ENCODE measurements at places on chromosomes 12 and 14. TPM values are rescaled to one million over a fixed set of nuclear protein-coding genes. Genes with fewer than 3 reads are reported as not detected.
A peak's percentile ranks its signal among the peaks of the same experiment; 100 is the strongest.

Gene FCF1
- 35.6 TPM for total RNA-seq

DNA sequence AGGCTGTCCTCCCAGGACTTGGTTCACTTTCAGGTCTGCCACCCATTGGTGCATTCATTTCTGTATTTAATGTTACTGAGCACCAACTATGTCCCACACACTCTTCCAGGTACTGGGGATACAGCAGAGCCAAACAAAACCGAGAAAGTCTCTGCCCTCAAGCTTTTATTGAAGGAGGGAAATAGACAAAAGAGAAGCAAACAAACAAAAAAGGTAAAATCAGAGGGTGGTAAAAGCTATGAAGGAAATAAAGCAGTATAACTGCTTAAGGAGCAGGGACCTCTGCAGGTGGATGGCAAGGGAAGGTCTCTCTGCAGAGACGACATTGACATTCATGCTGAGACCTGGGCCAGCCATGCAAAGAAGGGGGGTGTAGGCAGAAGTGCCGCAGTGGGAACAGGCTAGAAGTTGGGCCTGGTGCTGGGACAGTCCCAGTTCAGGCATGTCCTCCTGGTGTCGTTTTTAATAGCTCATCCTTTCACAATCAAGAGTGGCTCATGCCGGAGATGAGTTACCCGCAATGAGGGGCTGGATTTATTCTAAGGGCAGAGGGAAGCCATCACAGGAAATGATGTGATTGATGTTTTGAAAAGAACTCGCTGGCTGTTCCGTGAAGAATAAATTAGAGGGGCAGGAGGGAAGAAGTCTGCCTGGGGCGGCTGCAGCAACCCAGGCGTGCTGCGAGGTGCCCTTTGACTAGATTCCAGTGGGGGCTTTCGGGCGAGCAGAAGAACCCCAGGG is 72.8 kb downstream of the IRF2BPL start:
- DNase-seq, result peak; percentile 70

- DNase-seq, result no peak
Measured at GRCh38 chr14:48665077-48665784, 920.9 kb downstream of the RPS29 start.

Gene POTEM
- not detected for total RNA-seq

- DNase-seq, result no peak
Measured at GRCh38 chr12:6914246-6914946, at the start of gene ENO2. ENO2 (plus strand) TSS chr12:6914580; CDS start chr12:6915833, 1,253 bp downstream.

GRCh38 chr14:75999511-76000190 is 14.1 kb downstream of the IFT43 start:
- no peak for DNase-seq

GRCh38 chr14:45377166-45377565 is 124.2 kb upstream of the MIS18BP1 start:
- no peak for DNase-seq

- DNase-seq, result no peak
Measured at GRCh38 chr12:67671892-67672291, 23.3 kb downstream of the DYRK2 start.

GRCh38 chr12:115871714-115872113 is 405.8 kb downstream of the MED13L start:
- peak; percentile 2 for DNase-seq

GRCh38 chr12:11651785-11652184 is 2.3 kb downstream of the ETV6 start:
- peak; percentile 27 for DNase-seq

Gene TEX22
- under 0.01 TPM for total RNA-seq

GRCh38 chr14:68607867-68608573 is 184.8 kb downstream of the ZFP36L1 start:
- no peak for DNase-seq

Gene ASCL1
- total RNA-seq, result not detected

DNA sequence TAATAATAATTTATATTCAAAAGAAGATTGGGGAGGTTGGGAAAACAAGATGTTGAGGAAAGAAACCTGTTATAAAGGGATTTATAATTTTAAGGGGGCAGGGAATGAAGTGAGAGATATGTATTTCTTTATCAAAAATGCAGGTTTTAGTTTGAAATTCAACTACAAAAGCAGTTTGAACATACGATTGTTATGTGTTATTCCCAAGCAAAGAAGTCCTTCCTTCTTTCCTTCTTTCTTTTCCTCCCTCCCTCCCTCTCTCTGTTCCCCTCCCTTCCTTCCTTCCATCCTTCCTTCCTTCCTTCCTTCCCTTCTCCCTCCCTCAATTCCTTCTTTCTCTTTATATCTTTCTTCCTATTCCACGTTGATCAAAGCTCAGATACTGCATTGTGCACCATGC is 173.3 kb downstream of the NOVA1 start:
- DNase-seq, result no peak

Gene CYP46A1
- not detected for total RNA-seq

DNA sequence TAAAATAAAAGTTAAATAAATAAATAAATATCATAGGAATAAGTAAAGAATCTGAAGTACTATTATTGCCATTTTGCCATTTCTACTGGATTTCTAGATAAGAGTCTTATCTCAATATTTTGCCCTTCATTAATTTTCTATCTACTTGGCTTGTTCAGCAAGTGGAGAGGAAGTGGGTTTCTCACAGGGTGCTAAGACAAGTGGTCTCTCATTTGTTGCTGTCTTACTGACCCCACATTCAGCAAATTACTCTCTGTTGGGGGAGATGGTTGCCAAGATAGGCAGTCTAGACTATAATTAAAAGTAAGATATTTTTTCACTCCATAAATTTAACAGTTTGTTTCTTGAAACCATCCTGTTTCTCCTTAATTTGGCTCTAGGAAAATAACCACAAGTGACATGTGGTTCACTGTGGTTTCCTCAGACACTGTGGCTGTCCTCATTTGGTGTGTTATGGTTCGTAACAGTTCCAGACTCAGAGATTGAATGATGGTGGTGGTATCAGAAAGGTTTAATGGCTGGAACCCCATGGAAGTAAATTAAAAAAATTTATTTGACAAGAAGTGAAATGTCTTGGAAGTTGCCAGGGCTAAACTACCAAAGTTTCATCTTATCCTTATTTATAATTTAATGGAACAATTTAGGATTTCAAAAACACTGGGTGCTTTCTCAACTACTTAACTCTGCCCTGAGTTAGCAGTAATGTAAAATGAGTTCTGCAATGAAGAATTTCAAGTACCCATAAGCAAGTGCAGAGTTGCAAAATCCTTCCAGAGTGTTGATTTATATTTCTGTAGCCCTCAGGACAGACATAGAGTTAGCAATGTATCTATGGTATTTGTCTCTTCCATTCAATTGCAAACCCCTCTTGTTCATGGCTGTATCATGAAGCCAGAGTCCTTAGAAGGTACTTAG is 214.8 kb downstream of the MSRB3 start:
- DNase-seq, result peak; percentile 30

Gene GLT8D2
- 0.87 TPM for total RNA-seq

Gene GMFB
- 113 TPM for total RNA-seq

- DNase-seq, result no peak
Measured at GRCh38 chr12:638953-639557, 24.2 kb downstream of the NINJ2 start.

DNA sequence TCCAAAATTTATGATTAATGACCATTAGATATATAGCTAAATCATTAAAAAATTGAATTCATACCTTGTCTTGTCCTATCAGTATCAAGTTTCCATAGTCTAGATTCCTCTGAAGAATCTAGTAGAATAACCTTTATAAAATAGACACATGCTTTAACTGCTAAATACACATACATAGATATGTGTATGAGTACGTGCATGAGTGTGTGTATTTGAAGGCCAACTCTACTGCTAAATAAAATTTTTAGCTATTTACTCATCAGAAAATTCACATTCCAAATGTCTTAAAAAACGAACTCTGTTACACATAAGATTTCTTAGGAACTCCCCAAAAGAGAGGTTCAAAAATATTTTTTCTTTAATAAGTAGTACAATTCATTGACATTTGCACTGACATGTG is 233.0 kb downstream of the SSPN start:
- no peak for DNase-seq

GRCh38 chr14:22597771-22598098 is 365 bp upstream of the ABHD4 start:
- DNase-seq, result no peak

DNA sequence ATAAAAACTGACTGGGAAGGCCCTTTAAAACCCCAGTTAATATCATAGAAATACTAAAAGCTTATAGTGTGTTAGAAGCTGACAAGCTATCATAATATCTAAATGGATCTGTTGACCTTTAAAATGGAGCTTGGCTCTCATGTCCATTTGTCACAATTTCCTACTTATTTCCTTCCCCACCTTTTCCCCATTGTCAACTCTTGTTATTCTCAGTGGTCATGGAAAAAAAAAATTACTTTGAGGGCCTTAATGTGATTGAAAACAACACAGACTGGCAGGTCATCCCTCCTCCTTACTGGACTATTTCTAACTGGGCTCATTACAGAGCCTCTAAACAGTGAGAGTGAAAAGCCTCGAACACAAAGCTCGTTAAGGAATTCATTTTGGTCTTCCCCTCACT is 13.7 kb upstream of the WNK1 start:
- no peak for DNase-seq

- DNase-seq, result peak; percentile 41
Measured at GRCh38 chr12:62268956-62269355, 8.8 kb downstream of the USP15 start.

DNA sequence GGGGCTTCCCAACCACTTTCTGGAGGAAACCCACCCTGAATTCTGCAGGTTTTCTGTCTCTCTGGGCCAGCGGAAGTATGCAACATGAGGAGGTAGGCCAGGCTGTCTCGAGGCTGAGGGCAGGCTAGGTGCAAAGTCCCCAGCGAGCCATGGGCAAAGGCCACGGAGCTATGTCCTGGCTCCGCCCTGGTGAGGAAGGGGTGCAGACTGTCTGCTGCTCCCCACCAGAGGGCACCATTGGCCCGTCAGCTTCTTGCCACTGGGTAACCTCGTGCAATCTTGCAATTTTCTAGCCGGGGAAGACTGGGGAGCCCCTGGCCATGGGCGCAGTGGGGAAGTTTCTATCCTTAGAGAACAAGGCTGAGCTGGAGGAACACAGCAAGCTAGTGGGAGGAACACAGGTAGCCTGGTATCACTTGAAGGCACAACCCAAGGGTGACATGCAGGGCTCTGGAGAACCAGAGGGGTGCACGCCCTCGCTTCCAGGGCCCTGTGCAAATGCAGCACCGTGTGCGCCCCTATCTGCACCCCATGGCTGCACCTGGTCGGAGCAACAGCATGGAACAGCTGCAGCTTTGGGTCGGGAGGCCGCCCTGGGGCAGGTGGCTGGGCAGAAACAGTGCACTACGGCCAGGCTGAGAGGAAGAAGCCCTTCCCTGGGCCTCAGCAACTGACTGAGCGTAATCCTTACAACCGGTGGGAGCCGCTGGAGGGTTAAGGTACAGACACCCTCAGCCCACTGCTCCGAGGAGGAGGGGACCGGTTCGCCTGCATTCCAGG is 27.6 kb upstream of the RPLP0 start:
- peak; percentile 66 for DNase-seq

GRCh38 chr14:65517635-65518542 is 105.4 kb downstream of the FUT8 start:
- no peak for DNase-seq

GRCh38 chr12:42757624-42758119 is 168.1 kb upstream of the PRICKLE1 start:
- DNase-seq, result no peak

Gene OAS2
- 0.30 TPM for total RNA-seq

Gene ANO2
- total RNA-seq, result 4.5 TPM

Gene TMTC2
- 4.7 TPM for total RNA-seq

- no peak for DNase-seq
Measured at GRCh38 chr12:92544322-92544721, 158.5 kb upstream of the PLEKHG7 start.

DNA sequence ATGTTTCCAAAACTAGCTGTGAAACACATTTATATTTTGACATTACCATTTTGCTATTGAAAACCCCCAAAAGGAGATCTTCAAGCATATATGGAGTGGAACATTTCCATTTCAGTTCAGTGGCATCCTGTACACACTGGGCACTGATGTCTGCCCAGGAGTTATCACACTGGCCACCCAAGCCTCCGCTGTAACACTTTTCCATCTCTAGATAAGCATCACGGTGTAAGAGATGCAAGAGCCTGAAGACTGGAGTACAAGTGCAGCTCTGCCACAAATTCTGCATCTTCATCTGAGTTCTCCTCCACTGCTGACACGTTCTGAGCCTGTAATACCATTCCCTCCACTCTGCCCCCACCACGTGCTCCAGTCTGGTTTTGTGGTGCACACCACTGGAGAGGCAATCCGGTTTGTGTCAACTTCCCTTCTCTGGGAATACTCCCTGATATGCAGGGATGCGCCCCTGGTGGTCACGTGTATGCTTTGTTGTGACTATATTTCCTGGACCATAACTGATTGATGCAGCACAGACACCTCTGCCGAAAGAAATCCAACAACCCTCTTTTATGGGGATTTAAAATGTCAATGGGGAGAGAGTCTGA is 12.7 kb downstream of the SPTLC2 start:
- peak; percentile 50 for DNase-seq

GRCh38 chr14:105929327-105930081 is 403.1 kb downstream of the TMEM121 start:
- DNase-seq, result no peak

DNA sequence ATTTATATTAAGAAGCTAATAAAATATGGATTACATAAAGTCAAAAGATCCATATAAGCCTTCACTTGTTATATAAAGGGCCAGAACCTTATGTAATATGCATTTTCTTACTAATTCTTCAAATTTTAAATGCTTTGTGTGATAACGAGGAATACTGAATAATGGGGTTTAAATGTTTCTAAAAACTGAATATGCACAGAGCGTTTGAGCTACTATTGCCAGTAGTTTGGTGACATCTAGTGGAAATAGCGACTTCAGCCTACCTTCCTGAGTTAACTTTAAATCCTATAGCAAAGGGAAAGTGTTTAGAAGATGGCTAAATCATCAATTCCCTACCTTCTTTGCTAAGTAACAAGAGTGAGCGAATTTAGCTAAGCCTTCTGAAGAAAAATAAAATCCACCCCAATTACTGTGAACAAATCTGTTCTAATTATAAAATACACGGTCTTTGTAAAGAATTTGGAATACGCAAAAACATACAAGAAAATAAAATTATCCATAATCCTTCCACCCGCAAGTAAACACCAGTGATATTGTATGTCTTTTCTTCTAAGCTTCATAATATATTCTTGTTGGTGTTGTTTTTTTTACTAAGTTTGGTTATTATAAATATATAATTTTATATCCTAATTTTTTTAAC is 115.5 kb upstream of the G2E3 start:
- peak; percentile 41 for DNase-seq

GRCh38 chr14:66072190-66073084 is 413.7 kb upstream of the CCDC196 start:
- DNase-seq, result no peak

DNA sequence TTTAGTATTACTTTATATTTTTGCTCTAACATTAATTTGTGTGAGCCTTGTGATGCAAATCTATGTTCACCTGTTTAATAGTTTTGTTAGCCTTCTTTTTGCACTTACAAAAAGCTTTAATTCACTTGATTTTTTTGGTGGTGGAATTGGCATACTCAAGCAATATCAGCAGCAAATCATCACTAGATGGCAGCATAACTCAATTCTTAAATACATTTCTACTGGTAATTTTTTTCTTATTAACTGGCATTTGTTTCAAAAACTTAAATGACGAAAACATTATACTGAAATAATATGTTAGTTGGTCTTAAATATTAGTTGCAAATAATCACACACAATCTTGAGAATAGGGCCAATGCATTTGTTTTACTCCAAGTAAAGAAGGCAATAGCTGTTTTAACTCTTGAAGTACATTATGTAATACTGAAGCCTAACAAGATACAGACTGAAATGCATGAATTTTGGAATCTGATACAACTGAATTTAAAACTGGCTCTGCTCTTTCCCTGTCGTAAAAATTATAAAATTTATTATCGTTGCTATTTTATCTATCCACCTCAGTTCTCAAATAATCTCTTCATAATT is 151.5 kb downstream of the ATXN7L3B start:
- DNase-seq, result peak; percentile 69
